ENCODE measurements at places on chromosomes 3 and 15.

GRCh38 chr3:196596355-196596754 lies 27.9 kb downstream of the FBXO45 start:
- DNase-seq, result no peak

DNA sequence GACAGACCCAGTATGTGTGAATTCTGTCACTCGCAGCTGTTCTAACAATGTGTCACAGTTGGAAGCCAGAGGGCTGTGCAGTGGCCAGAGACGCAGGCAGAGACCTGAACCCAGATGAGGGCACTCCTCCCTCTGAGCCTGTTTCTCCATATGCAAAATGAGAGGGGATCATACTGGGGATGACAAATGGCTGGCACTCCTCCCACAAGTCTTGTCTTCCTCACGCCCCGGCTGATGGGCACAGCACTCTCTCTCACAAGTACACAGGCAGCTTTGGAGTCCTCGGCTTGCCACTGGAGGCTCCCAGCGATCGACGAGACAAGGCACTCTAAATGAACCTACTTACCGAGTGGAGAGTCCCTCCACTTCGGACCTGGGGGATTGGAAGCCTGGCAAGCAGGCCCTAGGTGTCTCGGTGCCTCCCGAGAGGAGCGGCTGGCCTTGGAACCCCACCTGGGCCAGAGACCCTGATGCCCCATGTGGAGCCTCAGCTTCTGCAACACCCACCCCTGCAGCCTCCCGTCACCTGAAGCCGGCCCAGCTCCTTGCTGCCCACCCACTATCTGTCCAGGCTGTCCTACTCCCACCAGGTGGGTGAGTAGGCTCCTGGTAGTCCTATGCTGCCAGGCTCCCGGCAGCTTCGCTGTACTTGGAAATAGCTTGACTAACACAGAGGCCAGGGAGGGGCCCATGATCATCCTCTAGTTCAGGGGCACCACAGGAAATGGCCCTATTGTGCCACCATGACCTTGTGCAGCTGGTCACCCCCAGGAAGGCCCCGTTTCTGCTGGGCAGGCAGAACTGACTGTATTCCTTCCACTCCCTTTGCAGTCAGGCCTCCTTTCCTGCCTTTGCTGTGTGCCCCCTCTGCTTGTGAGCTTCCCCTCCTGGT lies 65.0 kb upstream of the IQSEC1 start:
- no peak for DNase-seq

- no peak for DNase-seq
These were observed 148.8 kb upstream of the ROPN1 start for GRCh38 chr3:124140746-124141145.

DNA sequence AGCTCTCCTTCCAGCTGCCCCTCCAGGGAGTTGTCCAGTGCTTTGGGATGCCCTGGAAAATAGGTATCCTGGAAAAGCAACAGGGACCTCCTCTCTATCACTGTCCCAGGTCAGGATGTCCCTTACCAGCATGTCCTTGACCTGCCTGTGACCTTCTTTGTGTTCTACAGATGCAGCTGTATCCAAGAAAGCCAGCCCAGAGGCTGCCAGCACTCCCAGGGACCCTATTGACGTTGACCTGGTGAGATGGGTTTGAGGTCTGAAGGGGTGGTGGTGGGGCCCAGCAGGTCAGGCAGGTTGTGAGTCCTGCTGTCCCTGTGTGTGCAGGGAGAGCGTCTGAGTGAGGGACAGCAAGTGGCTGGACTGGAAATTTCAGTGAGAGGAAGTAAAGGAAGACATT lies 30.2 kb downstream of the PML start:
- DNase-seq, result no peak

GRCh38 chr3:163218336-163218735 lies 1721.7 kb downstream of the OTOL1 start:
- DNase-seq, result no peak

DNA sequence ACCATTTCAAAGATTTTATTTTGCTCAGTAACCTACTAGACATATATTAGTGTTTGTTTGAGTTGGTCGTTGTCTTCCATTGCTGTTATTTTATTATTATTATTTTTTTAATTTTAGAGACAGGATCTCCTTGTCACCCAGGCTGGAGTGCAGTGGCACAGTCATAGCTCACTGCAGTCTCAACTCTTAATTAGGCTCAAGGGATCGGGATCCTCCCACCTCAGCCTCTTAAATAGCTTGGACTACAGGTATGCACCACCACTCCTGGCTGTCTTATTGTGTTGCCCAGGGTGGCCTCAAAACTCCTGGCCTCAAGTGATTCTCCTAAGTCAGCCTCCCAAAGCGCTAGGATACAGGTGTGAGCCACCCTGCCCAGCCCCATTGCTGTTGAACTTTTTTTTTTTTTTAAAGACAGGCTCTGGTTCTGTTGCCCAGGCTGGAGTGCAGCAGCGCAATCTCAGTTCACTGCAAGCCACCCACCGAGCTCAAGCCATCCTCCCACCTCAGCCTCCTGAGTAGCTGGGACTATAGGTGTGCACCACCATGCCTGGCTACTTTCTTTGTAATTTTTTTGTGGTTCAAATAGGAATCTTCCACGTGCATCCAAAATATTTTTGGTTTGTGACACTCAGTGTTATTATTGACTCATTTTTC lies 18.2 kb downstream of the SETD5 start:
- no peak for DNase-seq

All from effector CD4-positive, alpha-beta T cell (primary cell).